Thymus (tissue), 14 donors: ENCODE measurements at places on chromosomes 5 and 9. TPM values are rescaled to one million over a fixed set of nuclear protein-coding genes. Genes with fewer than 3 reads are reported as not detected.

Gene LEAP2
- total RNA-seq: 1.5 TPM

Gene CRB2
- total RNA-seq: 0.61 TPM

Gene ADAMTS12
- total RNA-seq: 1.6 TPM

Gene GFI1B
- 0.61 TPM for total RNA-seq

Gene RGS3
- total RNA-seq: 21.4 TPM

Gene SHISAL2B
- not detected for total RNA-seq

Gene TUSC1
- 6.2 TPM for total RNA-seq

Gene NMUR2
- total RNA-seq: 0.05 TPM

Gene CCDC107
- total RNA-seq: 25.6 TPM

Gene NPR3
- total RNA-seq: 4.9 TPM

Gene EFNA5
- total RNA-seq: 1.7 TPM

Gene EGFLAM
- 24.0 TPM for total RNA-seq

Gene ACTBL2
- total RNA-seq: not detected

Gene TTC23L
- 0.33 TPM for total RNA-seq

Gene GPR151
- under 0.01 TPM for total RNA-seq

Gene VAV2
- 5.4 TPM for total RNA-seq

Gene EXD3
- 3.4 TPM for total RNA-seq

Gene PMPCA
- 26.5 TPM for total RNA-seq

Gene ZNG1F
- 8.9 TPM for total RNA-seq

Gene MYMK
- 0.47 TPM for total RNA-seq

Gene SLC34A3
- not detected for total RNA-seq

Gene SLCO6A1
- total RNA-seq: 0.14 TPM
